ENCODE measurements at places on chromosomes 6 and 20.

DNA sequence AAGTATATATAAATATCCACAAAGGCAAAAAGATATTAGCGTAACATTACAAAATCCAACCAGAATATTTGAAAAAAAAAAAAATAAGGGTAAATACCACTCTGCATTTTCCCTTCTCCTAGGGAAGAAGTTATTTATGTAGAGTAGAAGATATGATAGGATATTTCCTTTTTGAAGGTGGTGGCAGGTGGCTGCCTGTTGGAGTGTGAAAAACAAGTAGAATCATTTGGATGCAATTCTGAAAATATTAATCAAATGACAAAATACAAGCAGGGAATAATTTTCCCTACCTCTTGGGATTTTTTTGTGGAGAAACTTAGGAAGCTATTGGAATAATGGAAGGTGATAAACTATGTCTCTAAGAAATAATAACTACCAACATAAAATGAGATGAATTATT, 62.5 kb upstream of the OGFRL1 start:
- no peak for DNase-seq

GRCh38 chr20:26207237-26207966, 510.7 kb upstream of the ZNF337 start:
- DNase-seq = no peak

- DNase-seq = no peak
Measured at GRCh38 chr20:10718661-10719060, 44.9 kb upstream of the JAG1 start.

GRCh38 chr6:53280207-53280606, 68.5 kb downstream of the ELOVL5 start:
- no peak for DNase-seq

GRCh38 chr20:14178952-14179351, 158.5 kb downstream of the FLRT3 start:
- no peak for DNase-seq

- DNase-seq = peak; percentile 72
Measured at GRCh38 chr6:105805501-105806023, 280.6 kb upstream of the PRDM1 start.

DNA sequence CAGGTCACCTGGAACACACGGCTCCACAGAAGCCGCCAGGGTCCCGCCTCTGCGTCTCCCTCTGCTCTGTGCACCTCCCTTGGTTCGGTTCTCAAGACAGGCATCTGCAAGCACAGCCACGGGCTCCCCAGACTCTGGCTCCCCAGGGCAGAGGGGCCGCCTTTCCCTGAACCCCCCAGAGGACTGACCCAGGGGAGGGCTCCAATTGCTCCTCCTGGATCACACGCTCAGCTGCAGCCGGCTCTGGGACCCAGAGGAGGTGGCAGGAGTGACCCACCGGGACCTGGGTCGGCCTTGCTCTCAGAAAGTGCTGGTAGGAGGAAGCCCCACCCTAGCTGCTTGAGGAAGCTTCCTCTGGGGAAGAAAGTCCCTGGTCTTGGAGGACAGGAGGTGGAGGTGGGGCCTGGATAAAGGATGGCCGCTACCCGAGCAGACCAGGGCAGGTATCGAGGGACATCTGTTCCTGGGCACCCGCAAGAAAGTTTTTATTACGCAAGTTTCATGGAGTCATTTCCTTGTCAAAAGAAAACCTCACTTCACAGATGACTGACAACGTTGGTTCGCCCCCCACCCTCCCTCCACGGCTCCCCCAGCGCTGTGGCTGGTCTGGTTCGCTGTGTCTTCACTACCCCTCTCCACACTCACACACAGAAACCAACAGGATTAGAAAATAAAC, 103.9 kb upstream of the AFDN start:
- no peak for DNase-seq

DNA sequence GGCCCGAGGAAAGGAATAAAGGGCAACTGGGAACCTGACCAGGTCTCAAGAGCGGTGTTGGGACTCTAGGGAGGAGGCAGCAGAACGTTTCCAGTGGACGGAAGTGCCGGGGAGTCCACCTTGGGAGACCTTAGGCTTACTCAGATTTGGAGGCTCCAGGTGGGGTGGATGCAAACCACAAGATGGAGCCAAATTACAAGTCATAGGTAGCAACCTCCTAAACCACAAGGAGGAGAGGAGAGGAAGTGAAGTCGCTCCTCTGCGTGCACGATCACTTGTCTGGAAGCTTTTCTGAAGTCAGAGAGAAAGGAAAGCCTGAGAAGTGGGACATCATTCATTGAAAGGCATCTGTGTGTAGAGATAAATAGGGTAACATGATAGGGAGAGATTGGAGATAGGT, 9.3 kb downstream of the HLA-DOA start:
- no peak for DNase-seq

GRCh38 chr20:22925613-22925983, 109.5 kb upstream of the SSTR4 start:
- DNase-seq = no peak

- no peak for DNase-seq
Measured at GRCh38 chr6:45933855-45934254, 81.8 kb downstream of the CLIC5 start.

GRCh38 chr6:156425359-156426020, 351.7 kb upstream of the ARID1B start:
- no peak for DNase-seq

DNA sequence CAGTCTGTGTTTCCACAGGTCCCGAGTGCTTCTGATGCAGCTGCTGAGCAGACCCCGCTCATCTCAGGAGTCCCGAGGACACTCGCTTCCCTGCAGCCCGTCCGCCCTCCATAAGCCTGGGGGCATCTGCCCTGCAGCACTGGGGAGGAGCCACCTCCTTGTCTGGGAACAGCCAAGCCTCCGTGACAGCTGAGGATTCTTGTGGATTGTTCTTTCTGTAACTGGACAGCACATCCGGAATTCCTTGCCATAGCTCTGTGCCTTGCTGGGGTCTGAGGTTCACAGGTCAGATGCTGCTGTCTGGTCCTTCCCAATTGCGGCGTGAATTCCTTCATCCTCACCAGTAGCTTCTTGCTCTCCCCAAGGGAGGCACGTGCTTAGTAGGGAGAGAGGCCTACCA, 38.4 kb upstream of the FNDC1 start:
- no peak for DNase-seq

DNA sequence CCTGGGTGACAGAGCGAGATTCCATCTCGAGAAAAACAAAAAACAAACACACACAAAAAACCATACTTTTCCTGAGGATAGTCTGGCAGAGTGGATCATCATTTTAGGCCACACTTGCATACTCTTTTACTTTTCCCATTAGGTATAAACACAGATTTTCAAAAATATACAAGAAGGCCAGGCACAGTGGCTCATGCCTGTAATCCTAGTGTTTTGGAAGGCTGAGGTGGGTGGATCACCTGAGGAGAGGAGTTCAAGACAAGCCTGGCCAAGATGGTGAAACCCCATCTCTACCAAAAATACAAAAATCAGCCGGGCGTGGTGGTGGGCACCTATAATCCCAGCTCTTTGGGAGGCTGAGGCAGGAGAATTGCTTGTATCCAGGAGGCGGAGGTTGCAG, 85.5 kb downstream of the ARHGAP18 start:
- no peak for DNase-seq

GRCh38 chr6:6314596-6314995, 5.9 kb downstream of the F13A1 start:
- no peak for DNase-seq

- peak; percentile 27 for DNase-seq
Measured at GRCh38 chr20:45402946-45403345, 5.1 kb upstream of the DBNDD2 start.

DNA sequence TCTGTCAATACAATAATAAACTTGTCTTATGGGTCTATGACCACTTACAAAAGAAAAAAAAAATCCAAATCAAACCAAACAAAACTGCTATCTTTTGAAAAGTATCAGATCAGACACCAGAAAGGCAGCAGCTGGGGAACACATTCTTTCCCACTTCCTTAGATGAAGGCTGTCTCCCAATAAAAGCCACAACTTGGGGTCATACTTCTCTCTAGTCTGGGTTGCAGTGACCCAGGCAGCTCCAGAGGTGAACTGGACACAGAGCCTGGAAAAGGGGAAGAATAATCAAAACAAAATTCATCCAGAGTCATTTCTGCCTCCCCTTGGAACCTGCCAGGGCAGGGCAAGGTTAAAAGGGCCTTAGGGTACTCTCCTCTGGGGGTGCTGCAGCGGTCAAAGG, 19.1 kb downstream of the ATXN1 start:
- peak; percentile 33 for DNase-seq

- no peak for DNase-seq
Measured at GRCh38 chr20:15561070-15561569, 1012.1 kb downstream of the KIF16B start.

DNA sequence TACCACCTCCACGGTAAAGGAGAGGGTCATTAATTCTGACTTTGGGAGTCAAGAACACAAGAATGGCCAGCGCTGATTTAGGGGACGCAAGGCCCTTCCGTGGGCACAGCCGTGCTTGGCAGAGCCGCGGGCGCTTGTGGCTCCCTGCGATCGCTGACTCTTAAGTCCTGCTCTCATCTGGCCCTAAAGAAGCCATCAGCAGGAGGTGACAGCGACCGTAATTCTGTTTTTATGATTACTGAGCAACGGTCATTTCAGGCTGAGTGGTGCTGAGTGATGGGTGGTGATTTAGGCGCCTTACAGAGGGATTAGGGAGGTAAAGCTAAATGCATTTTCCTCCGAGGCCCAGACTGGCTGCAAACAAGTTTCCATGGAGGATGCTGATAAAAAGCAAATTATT, 364.6 kb upstream of the SULF2 start:
- no peak for DNase-seq

GRCh38 chr20:35405775-35406174, 6.0 kb downstream of the UQCC1 start:
- DNase-seq = no peak

GRCh38 chr20:62595069-62595468, 47.2 kb upstream of the SLCO4A1 start:
- DNase-seq = no peak

DNA sequence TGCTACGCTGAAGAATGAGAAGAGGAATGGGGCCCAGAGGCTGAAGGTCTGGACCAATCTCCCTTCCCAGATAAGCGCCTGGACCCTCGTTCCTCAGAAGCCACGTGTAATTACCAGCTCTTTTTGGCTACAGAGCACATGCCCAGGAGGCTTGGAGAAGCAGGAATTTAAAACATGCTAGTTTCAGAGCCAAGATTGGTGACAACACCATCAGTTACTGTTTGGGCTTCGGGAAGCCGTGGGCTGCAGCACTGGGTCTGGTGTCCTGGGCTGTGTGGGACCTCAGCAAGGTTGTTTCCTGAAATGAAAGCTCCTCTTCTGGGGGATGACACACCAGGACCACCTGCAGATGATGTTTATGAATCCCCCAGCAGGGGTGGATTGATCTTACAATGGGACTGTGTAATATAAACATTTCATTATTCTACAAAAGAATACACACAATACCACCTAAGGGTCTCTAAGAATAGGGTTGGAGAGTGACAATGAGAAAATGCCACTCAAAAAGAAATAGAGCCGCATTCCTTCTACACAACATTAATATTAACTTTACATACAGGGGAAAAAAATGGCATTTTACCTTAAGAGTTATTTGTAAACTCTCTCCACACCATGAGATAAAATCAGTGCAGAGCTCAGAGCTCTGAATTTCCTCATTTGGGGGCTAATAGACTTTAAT, 207.8 kb upstream of the FOXQ1 start:
- DNase-seq = no peak

GRCh38 chr6:34696189-34696738, 303 bp downstream of the ILRUN start:
- peak; percentile 43 for DNase-seq

GRCh38 chr6:80366051-80366450, 259.6 kb downstream of the BCKDHB start:
- no peak for DNase-seq

- no peak for DNase-seq
Measured at GRCh38 chr6:150937132-150937906, 71.8 kb downstream of the MTHFD1L start.

GRCh38 chr6:53524455-53524815, 20.5 kb downstream of the GCLC start:
- DNase-seq = peak; percentile 78

DNA sequence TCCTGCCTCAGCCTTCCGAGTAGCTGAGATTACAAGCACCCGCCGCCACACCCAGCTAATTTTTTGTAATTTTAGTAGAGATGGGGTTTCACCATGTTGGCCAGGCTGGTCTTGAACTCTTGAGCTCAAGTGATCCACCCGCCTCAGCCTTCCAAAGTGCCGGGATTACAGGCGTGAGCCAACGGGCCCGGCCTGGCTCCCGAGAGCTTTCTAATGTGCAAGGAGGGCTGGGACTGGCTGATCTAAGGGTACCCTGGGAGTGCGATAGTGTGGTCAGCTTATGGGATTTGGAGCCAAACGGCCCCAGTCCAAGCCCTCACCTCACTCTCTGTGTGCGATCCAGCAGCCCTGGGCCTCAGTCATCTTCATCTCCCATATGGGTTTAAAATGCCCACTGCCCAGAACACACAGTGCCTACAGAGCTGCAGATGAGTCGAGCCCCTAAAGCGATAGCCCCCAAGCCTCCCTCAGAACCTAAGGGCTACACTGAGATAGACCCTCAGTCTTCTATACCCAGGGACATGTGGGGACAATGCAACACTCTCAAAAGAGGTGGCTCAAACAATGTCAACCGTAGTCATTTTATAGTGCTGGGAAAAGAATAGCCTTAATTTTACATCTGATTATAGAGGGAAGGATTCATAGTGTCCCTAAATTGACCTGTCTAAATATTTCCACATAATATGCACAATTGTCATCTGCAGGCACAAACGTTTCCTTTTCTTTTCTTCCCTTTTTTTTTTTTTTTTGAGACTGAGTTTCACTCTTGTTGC, 50.1 kb downstream of the SSR1 start:
- no peak for DNase-seq

GRCh38 chr6:149363154-149363553, 36.9 kb upstream of the SUMO4 start:
- DNase-seq = no peak

DNA sequence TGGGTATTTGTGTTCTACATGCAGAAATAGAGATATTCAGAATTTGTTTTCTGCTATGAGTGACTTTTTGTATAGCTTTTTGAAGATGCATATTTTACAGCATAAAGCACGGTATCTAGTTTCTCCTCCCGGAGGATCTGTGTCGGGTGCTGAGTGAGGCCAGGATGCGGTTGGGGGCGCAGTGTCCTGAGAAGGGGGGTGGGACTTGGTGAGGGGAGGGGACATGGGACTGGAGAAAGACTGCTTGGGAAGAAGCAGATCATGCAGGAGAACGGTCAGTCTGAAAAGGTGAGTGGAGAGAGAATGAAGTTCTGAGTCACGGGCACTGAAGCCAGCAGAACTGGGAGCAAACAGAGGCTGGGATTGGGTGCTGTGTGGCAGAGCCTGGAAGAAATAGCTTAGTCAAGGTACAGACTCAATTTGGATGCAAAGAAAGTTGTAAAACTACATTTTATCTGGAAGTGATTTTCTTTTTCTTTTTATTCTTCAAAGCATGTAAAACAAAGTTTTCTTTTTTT, 44.0 kb downstream of the STX11 start:
- no peak for DNase-seq

GRCh38 chr20:3629893-3630292, 33.3 kb downstream of the GFRA4 start:
- DNase-seq = no peak

DNA sequence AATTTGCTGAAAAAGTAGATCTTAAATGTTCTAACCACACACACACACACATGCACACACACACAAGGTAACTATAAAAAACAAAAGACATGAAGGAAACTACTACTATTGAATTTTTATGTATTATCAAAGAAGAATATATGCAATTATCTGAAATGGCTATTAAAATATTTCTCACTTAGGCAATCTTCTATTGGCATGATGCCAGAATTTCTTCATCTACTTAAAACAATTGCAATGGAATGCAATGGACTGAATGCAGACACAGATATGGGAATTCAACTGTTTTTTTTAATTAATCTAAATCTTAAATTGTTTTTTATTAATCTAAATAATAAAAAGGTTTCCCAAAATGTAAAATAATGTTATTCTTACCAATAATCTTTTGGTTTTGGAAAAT, 152.6 kb upstream of the SMLR1 start:
- no peak for DNase-seq
